ENCODE measurements at places on chromosomes 7 and 10.

DNA sequence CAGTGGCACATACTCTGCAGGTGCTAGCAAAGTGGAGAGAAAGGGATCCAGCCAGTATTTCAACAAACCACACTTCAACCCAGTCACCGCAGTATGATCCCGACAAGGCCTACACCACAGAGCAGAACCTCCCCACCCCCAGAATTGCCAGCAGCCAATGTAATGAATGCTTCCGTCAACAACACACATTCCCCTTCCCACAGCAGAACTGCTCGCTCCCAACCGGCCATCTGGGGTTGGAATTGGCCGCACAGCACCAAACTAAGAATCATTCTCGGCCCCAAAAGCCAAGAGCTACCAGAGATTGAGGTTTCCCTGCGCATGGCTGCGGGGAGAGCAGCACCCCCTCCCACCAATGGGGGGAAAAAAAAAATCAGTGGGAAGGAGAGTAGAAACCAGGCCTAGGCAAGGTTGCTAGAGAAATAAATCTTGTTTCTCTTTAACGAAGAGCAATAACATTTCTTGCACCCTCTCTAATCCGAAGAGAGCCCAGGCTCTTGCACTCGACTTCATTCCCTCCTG, 1.1 kb downstream of the WASL start:
- peak; percentile 22 for DNase-seq

- no peak for DNase-seq
These were observed 85.6 kb downstream of the NEUROD6 start for GRCh38 chr7:31254926-31255325.

GRCh38 chr7:1053002-1053411, 8.7 kb downstream of the GPR146 start:
- no peak for DNase-seq

- no peak for DNase-seq
These were observed 114.2 kb downstream of the TAF3 start for GRCh38 chr10:7932301-7933036.

DNA sequence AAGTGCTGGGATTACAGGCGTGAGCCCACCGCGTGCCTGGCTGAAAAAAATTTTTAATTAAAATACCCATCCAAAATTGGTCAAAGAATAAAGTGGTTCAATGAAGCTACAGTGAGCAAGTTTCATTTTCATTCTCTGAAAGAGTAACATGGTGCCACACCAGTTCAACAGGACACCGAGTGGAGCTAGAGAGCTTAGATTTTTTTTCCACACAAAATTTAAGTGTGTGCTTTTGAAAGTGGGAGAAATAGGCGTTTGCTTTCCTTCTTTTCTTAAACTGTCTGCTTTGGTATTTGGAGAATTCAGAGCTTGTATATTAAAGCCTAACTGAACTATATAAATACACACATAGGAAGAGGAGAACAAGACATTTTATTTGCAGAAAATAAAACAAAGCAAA, 43.4 kb downstream of the BPGM start:
- no peak for DNase-seq

GRCh38 chr7:49775949-49776443, 2.6 kb downstream of the VWC2 start:
- no peak for DNase-seq

GRCh38 chr7:55193245-55193644, 171.9 kb upstream of the LANCL2 start:
- DNase-seq: no peak

DNA sequence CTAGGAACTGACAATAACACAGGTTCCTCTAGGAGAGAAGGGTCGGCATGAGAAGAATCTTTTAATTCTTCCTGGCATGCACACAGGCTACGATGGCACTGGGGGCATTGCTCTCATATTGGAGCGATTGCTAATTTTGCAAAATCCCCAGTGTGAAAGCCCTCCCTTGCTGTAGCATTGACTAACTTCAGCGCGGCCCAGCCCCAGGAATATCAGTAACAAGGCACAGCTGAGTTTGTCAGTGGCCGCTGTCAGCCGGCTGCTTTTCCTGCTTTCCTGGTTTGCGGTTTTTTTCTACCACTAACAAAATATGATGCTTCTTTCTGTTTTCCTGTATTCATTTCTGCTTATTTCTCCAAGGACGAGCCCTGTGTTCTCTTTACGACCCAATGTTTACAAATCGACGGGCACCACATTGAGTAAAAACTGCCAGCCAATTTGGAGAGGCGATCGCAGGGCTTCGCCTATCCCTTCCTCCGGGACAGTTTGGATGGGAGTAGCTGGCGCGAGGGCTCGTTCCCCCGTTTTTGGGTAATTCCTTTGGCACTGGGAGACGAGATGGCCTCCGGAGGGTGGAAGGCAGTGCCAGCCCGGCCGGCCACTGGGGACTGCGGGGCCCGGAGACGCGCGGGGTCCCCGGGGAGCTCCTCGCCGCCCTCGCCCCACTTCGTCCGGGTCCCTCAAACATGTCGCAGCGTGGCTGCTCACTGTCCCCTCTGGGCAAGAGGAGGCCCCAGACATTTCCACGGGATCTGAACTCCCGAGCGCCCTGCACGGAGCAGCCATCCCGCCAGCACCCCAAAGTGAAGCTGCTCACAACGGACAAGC, 967 bp downstream of the ADARB2 start:
- no peak for DNase-seq

DNA sequence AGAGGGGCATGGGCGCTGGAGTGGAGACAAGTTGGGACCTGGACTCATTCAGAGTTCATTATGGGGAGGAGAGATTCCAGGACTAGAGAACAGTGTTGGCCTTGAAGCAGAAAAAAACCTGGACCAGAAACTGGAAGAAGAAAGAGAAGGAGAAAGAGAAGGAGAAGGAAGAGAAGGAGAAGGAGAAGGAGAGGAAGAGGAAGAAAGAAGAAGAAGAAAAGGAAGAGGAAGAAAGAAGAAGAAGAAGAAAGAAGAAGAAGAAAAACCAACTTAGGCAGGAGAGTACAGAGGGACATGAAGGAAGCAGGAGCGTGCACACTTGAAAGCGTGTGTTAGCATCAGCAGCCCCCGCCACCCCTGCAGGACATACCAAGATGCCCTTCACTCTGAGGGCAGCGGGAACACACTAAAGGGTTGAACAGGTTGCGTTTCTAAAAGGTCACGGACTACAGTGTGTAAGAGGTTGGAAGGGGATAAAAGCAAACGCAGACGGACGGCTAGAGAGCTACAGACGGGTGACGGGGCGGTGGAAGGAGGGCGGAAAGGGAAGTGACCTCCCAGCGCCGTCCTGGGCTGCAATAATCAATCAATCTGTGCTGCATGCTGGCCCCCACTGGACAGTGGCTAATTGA, 95.3 kb downstream of the SEC61G start:
- DNase-seq: no peak

DNA sequence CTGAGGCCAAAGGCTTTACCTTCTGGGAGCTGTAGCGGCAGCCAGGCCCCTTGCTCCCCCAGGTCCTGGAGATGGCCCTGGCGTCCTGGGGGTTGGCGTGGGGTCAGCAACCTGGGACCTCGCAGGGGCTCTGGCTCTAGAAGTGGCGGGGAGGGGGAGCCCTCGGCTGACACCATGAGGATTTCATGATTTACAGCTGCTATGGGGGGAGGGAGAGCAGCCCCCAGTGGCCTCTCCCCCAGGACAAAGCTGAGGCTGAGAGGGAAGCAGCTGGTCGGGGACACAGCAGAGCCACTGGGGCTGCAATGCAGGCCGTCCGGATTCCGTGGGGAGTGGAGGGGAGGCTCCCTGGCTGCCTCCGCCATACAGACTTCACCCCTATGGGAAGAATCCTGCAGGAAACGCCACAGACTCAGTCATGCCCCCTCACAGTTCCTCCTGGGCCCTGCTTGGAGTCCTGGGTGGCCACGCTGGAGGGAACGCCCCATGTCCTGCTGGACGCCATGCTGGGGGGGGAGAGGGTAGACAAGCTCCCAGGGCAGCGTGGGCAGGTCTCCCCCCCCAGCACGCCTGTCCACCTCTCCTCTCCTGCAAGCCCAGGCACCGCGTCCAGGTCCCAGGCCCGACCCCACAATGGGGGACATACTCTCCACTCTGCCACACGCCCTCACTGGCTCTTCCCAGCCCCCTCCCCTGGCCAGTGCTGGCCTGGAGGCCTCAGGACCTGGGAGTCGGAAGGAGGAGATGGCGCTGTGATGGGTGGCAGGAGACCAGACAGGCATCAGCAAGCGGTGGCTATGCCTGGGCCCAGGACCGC, 243.6 kb downstream of the ELFN1 start:
- DNase-seq: no peak

GRCh38 chr7:82257118-82257695, 186.4 kb downstream of the CACNA2D1 start:
- DNase-seq: no peak

- DNase-seq: no peak
These were observed 254.5 kb downstream of the SORCS3 start for GRCh38 chr10:104895541-104895940.

DNA sequence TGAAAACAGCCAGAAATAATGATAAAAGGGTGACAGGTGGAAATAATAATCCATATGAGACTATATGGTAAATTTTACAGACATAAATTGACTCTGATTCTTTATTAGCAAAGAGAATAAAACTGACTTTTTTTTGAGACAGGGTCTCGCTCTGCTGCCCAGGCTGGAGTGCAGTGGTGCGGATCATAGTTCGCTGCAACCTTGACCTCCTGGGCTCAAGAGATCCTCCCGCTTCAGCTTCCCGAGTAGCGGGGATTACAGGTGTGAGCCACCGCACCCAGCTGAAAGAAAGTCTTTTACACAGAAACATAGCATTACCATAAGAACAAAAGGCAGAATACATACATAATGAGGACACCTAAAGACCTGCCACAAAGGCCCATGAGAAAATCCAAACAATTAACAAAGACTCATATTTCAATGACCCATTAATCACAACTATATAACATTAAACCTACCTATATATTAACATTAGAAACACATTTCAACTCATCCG, 51.5 kb upstream of the DIP2C start:
- DNase-seq: no peak

- no peak for DNase-seq
These were observed 159.8 kb downstream of the PIP4K2A start for GRCh38 chr10:22554461-22555182.

GRCh38 chr7:76201732-76202665, at the start of gene SRRM3:
SRRM3 (plus strand) TSS chr7:76201896; CDS start chr7:76235067, 33,171 bp downstream.
- peak; percentile 83 for DNase-seq

Data from CD4-positive, alpha-beta T cell treated with Interleukin-21 for 1 hour (primary cell).